Activated CD8-positive, alpha-beta memory T cell treated with anti-CD3 and anti-CD28 coated beads, Interleukin-2, amount 10 ng/mL, durations not matched to agents 7 days and 5 days (primary cell): ENCODE measurements at places on chromosomes 6 and 20. TPM values are rescaled to one million over a fixed set of nuclear protein-coding genes. Genes with fewer than 3 reads are reported as not detected.

DNA sequence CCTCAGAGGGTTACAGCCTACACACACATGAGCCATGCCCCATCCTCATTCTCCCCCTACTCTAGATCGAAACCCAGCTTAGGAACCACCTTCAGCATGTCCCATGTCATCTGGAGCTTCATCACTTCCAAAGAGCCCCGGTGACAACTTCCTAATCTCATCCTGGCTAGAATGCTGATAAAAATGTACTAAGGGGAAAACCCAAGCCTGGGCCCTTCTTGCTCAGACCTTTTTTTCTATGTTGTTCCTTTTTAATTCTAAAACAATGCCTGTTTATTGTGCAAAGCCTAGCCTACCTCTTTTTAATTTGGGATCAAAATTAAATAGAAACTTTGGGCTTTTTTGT is 44.1 kb upstream of the NT5E start:
- DNase-seq, result no peak

GRCh38 chr6:39300739-39301138 is 13.5 kb downstream of the KCNK17 start:
- DNase-seq, result no peak

DNA sequence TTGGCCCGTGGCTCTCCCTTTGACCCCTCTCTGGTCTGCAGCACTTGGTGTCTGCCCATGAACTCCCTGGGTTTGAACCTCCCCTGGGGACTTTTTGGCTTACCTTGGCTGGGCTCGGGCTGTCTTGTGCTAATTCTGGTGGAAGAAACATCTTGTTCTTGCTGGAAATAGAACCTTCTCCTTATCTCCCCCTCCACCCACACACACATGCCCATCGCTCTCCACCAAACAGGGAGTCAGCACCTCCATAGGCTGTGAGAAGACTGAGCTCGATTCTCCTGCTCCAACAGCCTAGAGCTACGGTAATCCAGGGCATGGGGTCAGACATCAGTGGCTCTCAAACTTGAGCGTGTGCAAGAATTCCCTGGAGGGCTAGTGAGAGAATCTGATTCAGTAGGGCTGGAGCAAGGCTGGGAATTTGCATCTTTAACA is 114.4 kb upstream of the SLC22A23 start:
- DNase-seq, result no peak

GRCh38 chr20:51727872-51728271 is 40.3 kb downstream of the ATP9A start:
- no peak for DNase-seq

GRCh38 chr20:15287329-15287728 is 949.9 kb upstream of the FLRT3 start:
- no peak for DNase-seq

DNA sequence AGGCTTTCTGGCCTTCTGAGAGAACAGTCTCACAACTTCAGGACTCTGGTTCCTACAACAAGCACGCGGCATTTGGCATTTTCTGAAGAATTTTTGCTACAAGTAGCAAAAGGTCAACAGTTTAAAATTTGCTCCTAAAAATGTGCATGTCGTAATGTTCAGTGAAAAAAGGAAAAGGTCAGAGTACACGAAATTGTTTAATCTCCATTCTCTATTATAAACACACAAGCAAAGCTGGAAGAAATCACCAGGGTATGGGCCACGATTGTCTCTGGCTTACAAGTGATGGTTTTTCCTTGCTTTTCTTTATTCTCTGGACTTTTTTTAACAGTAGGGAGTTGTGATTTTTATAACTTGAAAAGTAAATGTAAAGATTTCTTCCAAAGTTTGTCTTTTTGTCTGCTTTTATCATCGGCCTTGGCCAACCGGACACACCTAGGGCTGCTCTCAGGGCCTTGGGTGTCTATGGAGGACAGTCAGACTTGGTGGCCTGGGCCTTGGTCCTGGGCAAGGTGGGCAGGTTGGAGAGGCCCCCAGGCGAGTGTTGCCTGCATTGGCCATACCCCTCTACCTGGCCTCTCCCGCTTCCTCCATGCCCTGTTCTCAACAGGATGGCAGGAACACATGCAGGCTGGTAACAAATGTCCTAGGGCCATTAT is 32.4 kb downstream of the PLEKHG1 start:
- DNase-seq, result no peak

GRCh38 chr6:112286500-112287144 is 32.3 kb upstream of the LAMA4 start:
- no peak for DNase-seq

GRCh38 chr6:105909106-105909505 is 177.0 kb upstream of the PRDM1 start:
- DNase-seq, result no peak

GRCh38 chr6:116268589-116269293 is 11.0 kb downstream of the TSPYL1 start:
- no peak for DNase-seq

DNA sequence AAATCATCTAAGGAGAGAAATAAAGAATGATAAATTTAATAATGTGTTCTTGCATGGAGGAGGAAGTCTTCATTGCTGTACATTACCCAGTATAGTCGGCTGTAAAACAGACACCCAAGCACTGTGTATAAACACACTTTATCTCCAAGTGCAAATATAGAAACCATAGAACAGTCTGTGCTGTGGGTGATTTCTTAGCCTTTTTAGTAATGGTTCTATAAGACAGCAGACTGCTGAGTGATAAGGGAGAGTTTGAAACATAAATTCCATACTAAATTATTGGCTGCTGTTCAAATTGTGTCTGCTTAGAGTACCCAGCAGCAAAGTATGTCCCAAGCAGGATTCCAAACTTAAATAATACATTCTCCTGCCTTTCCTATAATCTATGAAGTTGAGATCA is 4.6 kb downstream of the FILIP1 start:
- no peak for DNase-seq

DNA sequence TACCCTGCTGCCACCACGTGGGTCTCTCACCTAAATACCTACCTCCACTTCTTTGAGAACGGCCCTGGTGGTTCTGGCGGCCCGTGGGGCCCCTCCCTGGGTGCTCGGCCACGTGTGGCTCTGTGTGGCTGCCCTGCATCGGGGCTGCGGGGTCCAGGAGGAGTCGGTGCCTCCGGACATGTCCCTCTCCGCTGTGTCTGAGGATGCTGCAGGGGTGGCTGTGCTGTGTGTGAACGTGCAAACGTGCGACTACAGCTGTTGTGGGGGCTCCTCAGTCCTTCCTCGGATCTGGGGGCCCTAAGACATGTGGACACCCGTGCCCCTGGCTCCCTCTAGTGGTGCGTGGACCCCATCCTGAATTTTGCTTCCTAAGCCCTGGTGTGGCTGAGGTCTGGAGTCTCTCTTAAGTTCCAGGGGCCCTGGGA is 691.8 kb downstream of the QKI start:
- no peak for DNase-seq

- no peak for DNase-seq
These were observed 269.5 kb upstream of the HSF2 start for GRCh38 chr6:122130026-122130348.

GRCh38 chr6:22023937-22024336 is 272.9 kb downstream of the PRL start:
- no peak for DNase-seq

DNA sequence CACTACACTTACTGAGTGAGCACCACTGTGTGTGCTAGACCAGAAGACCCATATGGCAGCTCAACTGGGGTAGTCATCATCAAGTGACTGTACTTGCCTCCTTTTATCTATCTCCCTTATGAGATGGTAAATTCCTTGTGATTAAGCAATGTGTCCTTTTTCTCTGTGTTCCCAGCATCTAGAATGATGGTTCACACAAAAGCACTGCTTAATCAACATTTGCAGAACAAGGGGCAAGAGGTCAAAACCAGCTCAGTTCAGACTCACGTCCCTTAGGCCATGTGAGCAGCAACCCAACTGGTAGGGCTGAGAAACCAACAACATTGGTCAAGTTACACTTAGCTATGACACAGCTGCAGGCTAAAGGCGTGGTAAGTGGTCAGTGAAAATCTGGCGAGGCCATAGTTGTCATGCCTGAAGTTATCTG is 10.0 kb downstream of the TRAM2 start:
- no peak for DNase-seq

GRCh38 chr6:44561060-44561623 is 173.6 kb downstream of the CDC5L start:
- no peak for DNase-seq

DNA sequence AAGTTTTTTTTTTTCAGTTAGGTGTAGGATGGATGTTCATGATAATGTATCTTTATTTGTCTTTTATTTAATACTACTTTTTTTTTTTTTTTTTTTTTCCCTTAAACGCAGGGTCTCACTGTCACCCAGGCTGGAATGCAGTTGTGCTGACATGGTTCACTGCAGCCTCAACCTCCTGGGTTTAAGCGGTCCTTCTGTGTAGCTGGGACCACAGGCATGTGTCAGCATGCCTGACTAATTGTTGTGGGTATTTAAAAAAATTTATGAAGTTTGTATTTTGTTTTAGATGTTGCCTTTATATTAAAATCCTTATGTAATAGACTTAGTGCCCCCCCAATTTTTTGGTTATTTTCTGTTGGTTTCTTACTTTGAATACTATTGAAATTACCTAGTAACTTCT is 42.6 kb downstream of the NCOA3 start:
- no peak for DNase-seq

DNA sequence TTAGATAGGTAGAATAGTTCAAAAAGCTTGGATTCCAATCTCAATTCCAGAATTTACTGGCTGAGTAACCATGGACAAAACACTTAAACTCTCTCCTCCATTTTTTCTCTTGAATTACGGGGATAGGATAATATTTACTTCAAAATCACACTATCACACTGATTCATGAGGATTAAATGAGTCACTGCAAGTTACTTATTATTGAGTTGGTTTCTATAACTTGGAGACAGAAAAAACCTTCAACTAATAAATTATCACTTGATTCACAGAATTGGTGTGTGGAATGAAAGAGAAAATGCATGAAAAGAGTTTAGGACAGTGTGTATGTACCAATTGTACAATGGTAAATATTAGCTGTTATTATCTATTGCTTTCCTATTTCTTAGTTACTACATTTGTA is 585.2 kb downstream of the PHF3 start:
- no peak for DNase-seq

- DNase-seq, result no peak
These were observed 7.9 kb upstream of the MYT1 start for GRCh38 chr20:64156136-64156885.

DNA sequence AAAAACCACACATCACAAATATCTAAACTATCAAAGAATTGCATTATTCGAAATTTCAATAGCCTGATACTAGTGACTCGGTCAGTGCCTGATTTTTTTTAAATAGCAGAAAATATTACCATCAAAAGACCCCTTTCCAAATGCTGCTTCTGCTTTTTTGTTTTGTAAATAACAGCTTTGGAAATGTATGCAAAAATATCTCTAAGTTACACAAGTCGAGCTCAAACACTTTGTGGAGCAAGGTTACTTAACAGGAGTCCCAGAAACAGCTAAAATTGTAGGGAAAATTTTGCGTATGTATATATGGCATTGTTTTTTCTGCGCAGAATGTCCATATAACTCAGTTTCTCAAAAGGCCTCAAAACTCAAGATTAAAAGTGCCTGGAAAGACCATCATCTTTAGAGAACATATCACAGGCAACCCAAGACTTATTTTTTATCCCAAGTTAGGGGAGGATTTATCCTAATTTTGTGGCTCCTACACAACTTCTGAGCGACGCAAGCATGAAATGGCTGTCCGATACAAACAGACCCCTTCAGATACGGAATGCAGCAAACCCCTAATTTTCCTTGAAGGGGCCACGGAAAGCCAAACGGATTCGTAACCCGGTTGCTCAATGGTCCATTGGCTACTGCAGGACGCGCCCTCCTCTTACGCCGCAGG is 1.3 kb downstream of the CEP85L start:
- DNase-seq, result no peak

DNA sequence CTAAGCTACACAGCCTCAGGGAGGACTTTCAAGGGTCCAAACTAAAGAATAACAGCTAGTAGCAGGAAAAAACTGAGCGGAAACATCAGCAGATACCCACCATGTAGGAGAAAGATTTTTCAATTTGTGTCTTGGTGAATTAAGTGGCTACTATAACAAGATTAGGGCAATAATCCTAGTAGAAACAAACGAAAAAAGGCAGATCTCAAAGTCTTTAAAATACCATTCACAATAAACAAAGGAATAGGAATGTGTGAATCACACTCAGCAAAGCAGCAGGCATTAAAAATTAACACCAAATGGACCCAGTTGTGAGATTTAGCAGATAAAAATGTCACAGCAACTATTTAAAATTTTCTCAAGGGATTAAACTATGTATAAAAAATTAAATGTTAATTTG is 761.2 kb downstream of the TENT5A start:
- no peak for DNase-seq

GRCh38 chr20:33636776-33637175 is 25.4 kb upstream of the C20orf144 start:
- no peak for DNase-seq

DNA sequence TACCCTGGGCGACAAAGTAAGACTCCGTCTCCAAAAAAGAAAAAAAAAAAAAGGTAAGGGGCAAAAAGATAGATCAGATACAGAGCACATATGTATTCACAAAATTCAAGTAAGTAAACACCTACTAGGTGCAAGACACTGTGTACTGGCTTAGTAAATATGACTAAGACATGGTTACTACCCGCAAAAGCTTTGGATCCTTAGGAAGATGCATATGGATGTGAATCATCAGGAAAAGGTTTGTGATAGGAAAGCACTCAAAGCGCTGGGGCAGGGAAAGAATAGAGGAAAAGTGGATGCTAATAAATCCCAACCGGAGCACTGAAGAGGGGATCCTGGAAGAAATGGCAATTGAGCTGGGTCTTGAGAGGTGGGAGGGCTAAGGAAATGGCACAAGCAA is 118.8 kb upstream of the FAM184A start:
- no peak for DNase-seq

- no peak for DNase-seq
These were observed 108.6 kb downstream of the DLL1 start for GRCh38 chr6:170182093-170182780.

GRCh38 chr6:166806217-166806838 is 150.0 kb downstream of the RNASET2 start:
- DNase-seq, result no peak

Gene MICB
- total RNA-seq, result 44.1 TPM

Gene C20orf141
- not detected for total RNA-seq

Gene GRM1
- not detected for total RNA-seq

Gene RAD21L1
- total RNA-seq, result not detected

Gene CFAP61
- total RNA-seq, result not detected

Gene SPDEF
- total RNA-seq, result 0.12 TPM

Gene ABHD16B
- not detected for total RNA-seq

Gene HTR1E
- total RNA-seq, result not detected

Gene RRAGD
- 1.3 TPM for total RNA-seq

Gene SYCP2
- 25.7 TPM for total RNA-seq

Gene CCDC28A
- total RNA-seq, result 22.8 TPM

Gene RHAG
- total RNA-seq, result not detected

Gene CRYBG1
- total RNA-seq, result 62.7 TPM

Gene SLC17A1
- total RNA-seq, result not detected
